ENCODE measurements at places on chromosomes 11 and 22.

- no peak for DNase-seq
Measured at GRCh38 chr11:66929753-66930152, 28.4 kb downstream of the PC start.

DNA sequence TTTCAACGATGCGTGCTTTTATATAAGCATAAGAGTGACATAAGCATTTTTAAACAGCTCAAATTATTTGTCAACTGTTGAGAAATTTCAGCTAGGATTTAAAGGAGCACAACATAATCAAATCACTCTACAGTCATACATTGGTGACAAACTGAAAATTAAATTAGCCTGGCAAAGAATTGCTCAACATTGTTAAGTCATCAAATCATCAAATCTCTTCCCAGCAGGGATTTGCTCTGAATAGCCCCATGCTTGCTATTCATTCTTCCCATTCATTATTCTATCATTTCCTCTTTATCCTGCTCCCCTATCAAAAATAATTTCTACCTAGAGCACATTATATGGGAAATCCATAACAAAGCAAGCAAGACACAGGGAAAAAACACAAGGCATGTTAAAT lies 198.7 kb upstream of the LUZP2 start:
- DNase-seq = no peak

GRCh38 chr11:114610984-114611944 lies 15.7 kb upstream of the NXPE4 start:
- DNase-seq = no peak

- peak; percentile 36 for DNase-seq
Measured at GRCh38 chr22:31055635-31056159, 25.4 kb upstream of the SMTN start.

DNA sequence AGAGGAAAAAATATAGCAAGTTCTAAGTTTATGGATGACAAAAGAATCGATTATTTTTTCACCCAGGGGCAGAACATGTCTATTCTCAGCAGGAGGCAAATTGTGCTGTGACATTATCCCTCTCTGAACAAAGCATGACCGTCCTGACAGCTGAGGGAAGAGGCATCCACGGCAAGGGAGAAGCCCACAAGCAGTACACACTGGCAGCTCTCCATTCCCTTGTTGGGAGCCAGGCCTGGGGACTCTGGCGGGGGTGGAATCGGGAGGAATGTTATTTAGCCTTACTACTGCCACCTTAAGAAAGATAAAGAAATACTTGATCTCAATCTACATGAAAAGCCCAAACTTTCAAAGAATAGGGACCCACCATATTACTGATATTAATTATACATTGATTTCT lies 3.4 kb downstream of the KIRREL3 start:
- no peak for DNase-seq

DNA sequence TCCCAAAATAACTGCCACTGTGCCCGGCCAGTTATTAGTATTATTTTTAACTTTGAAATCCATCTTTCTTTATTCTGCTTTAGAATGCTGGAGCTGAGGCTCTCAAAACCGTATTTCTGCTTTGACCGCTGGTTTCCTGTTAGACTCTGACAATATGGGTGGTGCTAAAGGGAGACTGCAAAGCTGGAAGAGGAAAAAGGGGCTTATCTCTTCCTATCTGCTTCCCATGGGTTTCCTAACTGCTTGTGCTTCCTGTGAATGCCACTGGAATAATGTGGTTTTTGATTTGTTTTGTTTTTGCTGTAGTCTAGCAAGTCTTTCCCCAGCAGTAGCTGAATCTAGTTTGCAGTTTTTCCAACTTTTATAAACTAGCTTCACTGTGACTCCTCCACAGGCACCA lies 43.6 kb downstream of the XRRA1 start:
- DNase-seq = no peak

DNA sequence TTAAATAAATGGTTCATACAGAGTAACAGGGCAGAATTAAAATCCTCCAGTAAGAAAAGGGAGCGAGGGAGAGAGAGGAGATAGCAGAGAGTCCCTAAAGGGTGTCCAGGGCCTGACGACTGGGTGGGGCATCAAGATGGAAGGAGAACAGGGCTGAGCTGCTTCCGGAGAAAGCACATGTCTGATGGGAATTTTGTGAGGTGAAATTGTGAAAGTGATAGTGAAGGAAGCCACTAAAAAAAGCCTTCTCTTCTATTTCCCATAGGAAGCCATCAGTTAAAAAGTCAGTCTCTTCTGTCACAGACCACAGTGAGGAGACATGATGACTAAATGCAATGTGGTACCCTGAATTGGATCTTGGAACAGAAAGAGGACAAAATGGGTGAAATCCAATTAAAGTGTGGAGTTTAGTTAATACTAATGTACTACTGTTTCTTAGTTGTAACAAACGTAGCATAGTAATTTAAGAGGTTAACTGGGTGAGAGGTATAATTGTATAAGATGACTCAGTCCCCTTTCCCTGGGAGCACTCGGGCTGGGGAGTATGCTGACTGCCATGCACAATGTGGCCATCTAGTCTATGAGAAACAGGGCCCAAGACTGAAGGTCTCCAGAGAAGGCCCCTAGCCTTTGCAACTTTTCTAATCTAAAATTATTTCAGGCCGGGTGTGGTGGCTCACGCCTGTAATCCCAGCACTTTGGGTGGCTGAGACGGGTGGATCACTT lies 29.5 kb upstream of the FCHSD2 start:
- DNase-seq = no peak

DNA sequence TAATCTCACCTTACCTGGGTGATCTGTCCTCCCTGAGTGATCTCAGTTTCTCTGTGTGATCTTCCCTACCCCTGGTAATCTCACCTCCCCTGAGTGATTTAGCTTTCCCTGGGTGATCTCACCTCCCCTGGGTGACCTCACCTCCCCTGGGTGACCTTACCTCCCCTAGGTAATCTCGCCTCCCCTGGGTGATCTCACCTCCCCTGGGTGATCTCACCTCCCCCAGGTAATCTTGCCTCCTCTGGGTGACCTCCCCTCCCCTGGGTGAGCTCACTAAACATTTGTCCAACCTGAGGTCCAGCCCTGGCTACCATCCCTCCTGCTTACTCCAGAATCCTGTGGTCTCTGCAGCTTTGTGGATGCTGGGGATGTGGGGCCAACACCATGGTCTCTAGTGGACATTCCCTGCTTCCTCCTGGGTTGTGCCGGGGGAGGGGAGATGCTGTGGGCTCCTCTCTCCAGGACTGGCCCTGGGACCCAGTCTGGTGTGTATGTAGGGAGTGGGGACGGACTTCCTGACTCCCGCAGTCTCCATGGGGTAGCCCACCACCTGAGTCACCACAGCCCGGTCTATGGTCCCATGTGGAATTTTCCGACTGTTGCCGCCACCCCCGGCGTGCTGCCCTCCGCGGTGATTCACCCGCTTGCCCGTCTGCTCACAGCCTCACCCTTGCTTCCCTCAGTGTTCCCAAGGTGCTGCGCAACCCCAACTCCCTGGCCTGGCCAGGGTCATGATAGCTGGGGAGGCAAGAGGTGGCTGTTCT lies 9.9 kb downstream of the LSP1 start:
- DNase-seq = no peak

GRCh38 chr11:69419662-69420395 lies 61.6 kb upstream of the LINC01488 start:
- DNase-seq = no peak

DNA sequence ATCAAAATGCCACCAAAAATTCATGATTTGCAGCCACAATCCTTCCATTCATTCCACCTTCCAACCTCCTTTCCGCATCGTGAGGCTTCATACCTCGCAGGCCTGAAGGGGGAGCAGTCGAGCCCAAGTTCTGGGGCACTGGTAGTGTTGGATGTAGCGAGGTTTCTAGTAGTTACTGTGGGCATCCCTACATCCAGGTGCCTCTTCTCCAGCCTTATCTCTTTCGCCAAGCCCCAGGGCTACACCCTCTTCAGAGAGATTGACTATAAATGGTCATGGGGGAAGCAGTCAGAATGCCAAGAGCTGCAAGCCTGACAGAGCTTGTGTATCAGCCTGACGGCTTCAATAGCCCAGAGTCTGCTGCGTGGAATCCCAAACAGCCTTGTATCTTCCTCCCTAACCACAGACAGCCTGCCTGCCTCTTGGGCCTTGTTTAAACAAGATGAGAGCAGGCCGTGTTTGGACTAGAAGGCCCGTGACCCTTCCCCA lies 28.9 kb downstream of the CLMP start:
- DNase-seq = no peak

GRCh38 chr11:1690167-1691025 lies 6.6 kb upstream of the KRTAP5-6 start:
- no peak for DNase-seq

GRCh38 chr11:65645710-65646109 lies 7.8 kb downstream of the SIPA1 start:
- no peak for DNase-seq

GRCh38 chr11:88421530-88421929 lies 84.0 kb upstream of the CTSC start:
- DNase-seq = no peak

DNA sequence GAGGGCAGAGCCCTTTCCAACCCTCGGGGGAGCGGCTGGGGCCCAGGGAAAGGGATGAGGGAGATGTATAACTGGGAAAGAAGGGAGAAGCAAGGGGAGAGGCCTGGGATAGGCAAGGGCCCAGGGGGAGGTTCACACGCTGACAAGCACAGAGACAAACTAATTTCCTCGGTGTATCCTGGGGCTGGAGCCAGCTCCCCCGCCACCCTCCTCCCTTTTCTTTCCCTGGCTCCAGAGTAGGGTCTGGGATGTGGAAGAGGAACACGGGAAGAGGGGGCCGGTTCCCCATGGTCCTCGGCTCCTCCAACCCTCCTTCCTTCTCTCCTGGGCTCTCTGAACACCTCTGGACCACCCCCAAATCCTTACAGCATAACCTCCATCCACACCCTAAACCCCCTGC lies 6.9 kb downstream of the CLCF1 start:
- DNase-seq = no peak

GRCh38 chr11:45395947-45396346 lies 109.8 kb upstream of the SYT13 start:
- no peak for DNase-seq

- DNase-seq = peak; percentile 9
Measured at GRCh38 chr22:28798810-28799605, 1.4 kb downstream of the XBP1 start.

- no peak for DNase-seq
Measured at GRCh38 chr11:60763692-60764369, 7.2 kb downstream of the MS4A15 start.

- DNase-seq = no peak
Measured at GRCh38 chr22:47591016-47591415, 828.6 kb downstream of the TBC1D22A start.

DNA sequence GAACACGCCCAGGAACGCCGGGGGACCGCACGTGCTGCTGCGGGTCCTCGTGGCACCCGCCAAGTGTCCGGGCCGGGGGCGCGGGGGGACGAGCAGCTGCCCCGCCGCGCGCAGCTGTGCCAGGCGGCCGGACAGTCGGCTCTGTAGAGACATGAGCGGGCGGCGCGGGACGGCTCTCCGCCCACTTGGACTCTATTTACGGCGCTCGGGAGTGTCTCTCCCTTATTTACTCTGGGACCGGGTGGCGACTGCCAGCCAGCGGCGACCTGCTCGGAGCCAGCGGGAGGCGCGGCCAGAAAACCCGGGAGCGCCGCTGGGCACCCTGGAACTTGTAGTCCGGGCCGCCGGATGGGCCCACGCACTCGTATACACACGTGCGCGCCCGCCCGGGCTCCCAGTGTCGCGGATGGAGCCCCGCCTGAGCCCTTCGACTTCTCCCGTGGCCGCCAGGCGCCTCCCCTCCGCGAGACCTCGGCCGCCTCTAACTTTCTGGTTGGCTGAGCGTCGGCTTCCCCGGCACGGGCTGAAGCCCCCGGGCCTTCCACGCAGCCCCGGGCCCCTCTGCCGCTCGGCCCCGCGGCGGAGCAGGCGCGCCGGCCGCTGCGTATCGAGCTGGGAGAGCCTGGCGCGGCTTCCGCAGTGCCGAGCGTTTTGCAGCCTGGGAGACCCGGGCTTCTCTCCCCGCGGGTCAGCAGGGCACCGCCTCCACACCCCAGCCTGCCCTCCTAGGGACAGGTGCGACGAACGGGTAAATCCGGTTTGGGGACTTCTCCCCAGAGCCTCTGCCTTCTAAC lies at the start of gene MACROD1:
MACROD1 (minus strand) TSS at position 272 of the 794 bp plus-strand sequence; CDS start at position 153, 119 bp downstream.
- DNase-seq = peak; percentile 91

DNA sequence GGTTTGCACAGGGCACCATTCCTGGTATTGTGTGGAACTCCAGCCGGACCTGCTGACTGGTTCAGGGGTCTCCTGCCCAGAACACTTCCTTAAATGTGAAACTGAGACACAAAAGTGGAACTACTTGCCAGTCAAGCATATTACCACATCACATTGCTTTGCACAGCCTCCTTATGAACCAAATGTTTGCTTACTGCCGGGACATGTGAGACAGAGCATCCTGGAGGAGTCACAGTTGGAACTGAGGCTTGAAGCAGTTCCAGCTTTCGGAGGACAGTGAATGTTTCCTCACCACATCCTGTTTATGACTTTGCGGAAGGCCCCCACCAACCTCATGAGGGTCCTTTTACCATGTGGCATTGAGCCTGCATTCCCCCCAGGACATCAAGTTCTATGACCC lies 105.8 kb upstream of the ARHGAP42 start:
- DNase-seq = no peak

DNA sequence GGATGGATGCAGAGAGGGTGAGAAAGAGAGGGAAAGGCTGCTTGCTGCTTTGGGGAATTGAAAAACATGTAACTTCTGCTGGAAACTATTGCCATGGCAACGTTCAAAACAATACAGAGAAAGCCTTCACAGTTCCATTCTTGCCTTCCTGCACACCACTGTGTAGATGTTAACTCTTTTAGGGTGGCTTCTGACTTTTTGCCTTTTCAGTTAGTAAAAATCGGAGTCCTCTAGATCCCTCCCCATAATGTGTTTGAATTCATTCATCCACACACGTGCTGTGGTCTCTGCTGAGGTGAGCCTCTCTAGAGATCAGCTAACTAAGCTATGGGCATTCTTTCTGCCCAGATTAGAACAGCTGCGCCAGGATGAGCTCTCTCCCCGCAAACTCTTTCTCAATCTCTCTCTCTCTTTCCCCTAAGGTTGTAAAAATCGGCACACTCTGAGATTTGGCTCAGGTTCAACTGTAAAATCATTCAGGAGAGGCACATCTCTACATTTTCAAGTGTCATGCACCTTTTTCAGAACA lies 1178.3 kb downstream of the LRRC4C start:
- no peak for DNase-seq

DNA sequence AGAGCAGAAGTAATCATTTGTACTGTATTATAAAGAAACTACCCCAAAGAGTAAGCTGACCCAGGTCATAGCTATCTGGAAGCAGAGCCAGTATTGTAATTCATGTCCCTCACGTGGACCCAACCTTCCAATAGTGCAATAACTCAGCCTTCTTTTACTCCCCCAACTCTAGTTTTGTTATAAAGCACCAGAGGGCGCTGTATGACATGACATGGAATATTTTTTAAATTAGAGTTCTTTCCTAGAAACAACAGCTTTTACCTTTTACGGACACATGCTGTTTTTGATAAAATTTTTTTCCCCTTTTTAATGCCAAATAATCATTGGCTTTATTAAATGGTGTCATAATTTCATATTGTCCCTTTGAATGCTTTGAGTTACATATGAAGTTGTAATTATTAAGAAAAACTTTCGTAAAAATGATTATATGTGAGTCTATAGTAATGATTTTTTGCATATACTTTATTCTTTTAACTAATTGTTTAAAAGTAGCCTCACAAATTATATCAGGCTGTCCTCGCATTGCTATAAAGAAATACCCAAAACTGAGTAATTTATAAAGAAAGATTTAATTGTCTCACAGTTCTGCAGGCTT lies 76.9 kb downstream of the DKK3 start:
- DNase-seq = no peak
